ENCODE measurements at places on chromosomes 2 and 18.

- DNase-seq: no peak
Measured at GRCh38 chr2:164560181-164560792, 61.0 kb downstream of the GRB14 start.

DNA sequence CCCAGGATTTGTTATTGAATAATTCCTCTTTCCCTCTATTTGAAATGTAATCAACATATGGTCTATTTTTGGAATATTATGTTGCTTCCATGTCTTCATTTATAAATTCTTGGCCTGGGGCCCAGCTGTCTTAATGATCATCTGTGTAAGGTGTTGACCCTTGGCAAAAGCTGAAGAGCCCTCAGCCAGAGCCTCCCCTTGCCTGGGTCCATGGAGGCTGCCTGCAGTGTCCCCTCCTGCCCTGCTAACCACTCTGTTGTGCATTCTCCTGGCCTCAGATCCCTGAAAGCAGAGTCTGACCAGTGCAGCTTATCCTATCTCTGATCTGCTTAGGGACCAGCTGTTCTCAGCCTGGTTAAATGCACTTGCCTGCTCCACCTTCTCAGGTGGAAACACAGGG, 226.1 kb upstream of the APCDD1 start:
- no peak for DNase-seq

- no peak for DNase-seq
Measured at GRCh38 chr18:24613896-24614640, 153.6 kb downstream of the HRH4 start.

- DNase-seq: no peak
Measured at GRCh38 chr18:29377346-29377745, 1200.4 kb upstream of the CDH2 start.

- DNase-seq: no peak
Measured at GRCh38 chr2:217636991-217637561, 365.7 kb downstream of the TNS1 start.

Data from activated CD4-positive, alpha-beta T cell treated with anti-CD3 and anti-CD28 coated beads, Interleukin-2, amount 50 U/mL, for 16 hours (primary cell).